ENCODE measurements at places on chromosomes 16 and 17. TPM values are rescaled to one million over a fixed set of nuclear protein-coding genes. Genes with fewer than 3 reads are reported as not detected.

DNA sequence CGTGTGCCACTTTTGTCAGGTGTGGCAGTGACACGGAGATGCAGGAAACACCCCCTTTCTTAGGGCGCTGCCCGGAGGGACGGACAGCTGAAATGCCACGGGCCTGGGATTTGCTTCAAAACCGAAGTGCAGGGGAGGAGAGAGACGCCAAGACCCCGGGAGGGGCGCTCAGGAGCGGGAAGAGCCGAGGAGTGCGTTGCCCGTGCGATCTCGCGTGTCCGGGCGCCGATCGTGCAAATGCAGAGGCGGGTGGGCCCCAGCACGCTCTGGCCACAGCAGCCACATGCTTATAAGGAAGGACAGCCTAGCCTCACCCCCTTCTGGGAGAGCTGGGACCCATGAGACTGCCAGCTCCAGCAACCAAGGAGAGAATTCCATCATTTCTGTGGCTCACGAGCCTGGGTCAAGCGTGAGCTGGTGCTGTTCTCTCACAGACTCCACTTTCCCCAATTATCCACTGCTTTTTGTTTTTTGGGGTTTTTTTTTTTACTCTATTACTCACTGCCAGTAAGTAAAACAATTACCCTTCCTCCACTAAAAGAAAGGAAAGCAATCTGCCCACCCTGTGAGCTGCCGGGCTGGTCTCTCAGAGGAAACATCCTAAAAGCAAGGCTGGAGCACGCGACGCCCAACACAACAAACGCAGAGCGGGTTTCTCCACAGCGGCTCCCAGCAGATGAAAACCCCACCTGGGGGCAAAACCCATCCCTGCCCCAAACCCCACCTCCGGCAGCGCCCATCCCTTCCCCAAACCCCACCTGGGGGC, 27.2 kb upstream of the C16orf95 start:
- DNase-seq: no peak

- DNase-seq: no peak
Measured at GRCh38 chr17:69605571-69605970, 191.1 kb downstream of the MAP2K6 start.

The HLF gene
- 0.69 TPM for total RNA-seq

DNA sequence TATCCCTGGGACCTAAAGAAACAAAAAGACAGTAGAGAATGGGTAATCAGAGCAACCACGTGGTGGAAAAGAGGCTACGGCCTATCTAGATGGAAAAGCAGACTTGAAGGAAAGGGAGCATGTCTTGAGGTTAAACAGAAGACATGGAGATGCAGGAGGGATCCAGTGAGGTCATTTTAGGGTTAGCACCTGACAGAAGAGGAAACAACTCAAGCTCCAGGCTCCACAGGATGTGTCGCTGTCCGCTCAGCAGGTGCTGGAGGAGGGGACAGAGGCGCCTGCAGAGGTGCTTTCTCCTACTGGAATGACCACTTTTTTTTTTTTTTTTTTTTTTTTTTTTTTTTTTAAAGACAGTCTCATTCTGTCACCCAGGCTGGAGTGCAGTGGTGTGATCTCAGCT, 47.5 kb upstream of the CLEC3A start:
- no peak for DNase-seq

- DNase-seq: peak; percentile 52
Measured at GRCh38 chr17:42163113-42163512, 8.3 kb upstream of the RAB5C start.

DNA sequence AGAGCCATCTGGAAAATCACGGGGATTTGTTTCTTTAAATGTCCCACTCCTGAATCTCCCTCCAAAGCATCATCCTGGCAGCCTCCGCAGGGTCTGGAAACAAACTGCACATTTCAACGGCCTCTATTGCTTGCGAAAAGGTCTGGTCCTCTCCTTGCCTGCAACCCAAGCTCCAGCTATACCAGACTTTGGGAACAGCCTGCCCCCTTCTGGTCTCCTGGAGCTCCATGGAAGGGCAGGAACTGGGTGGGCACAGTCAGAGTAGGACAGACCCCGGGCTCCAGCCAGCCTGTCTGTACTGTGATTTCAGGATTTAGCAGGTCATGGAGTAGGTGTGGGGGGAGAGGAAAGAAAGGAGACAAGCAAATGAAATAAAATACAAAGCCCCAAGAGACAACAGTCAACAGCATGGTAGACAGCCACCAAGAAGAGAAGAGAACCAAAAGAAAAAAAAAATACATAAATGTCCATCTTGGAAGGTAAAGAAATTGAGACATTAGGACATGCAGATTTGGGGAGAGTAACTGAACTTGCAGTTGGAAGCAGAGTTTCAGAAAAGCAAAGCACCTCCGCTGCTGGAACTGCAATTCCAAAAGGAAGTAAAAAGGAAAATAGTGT, 2.7 kb downstream of the XYLT1 start:
- peak; percentile 85 for DNase-seq

- DNase-seq: peak; percentile 74
Measured at GRCh38 chr17:73956595-73957465, 246.6 kb upstream of the RPL38 start.

GRCh38 chr16:14545346-14545884, 84.6 kb downstream of the PARN start:
- no peak for DNase-seq

- no peak for DNase-seq
Measured at GRCh38 chr17:42283241-42284023, 4.9 kb upstream of the STAT5A start.

DNA sequence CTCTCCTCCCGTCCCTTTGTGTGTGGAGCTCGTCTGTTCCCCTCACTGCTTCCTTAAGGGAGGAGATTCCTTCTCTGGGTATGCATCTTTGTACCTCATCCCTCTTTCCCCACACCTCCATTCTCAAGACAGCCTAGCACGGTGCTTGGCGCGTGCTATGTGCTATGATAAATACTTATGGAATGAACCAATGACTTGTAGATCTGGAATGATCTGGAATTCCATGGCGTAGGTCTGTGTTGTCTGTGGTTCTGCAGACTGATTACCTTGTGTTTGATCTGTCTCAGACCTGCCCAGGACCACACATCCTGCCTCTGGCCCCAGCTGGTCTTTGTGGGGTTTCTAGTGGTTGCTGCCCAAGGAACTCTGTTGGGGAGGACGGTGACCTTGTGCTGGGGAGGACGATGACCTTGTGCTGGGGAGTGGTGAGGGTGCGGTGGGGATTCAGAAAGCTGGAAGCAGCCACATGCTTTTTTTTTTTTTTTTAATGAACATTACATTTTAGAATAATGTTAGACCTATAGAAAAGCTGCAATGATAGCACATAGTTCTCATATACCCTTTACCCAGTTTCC, 33.5 kb upstream of the ETV4 start:
- no peak for DNase-seq

DNA sequence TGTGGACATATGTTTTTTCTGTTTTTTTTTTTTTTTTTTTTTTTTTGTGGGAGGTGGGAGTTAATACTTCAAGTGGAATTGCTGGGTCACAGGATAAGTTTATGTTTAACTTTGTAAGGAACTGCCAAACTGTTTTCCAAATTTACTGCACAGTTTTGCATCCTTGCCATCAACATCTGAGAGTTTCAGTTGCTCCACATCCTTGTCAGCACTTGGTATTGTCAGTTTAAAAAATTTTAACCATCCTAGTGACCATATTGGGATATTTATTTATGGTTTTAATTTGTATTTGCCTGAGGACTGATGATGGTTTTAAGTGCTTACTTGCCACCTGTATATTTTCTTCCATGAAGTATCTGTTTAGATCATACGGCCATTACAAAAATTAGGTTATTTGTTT, 34.0 kb upstream of the IRF8 start:
- no peak for DNase-seq

DNA sequence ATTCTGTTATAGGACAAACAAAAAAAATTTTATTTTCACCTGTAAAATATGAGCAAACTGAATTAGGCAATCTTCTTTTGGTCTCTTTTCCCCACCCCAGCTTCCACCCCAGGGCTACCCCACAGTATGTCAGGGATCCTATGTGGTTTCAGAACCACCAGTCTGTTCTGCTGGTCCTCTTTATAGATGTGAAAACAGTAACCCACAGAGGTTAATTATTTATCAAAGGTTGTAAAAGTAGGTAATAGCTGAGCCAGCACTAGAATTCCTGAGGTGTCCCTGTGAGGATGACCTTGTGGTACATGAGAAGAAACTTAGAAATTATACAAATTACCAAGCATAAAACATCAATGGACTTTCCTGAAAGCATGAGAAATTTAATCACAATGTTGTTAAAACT, 428.7 kb downstream of the CNTNAP4 start:
- no peak for DNase-seq

The C16orf87 gene
- 6.7 TPM for total RNA-seq

- DNase-seq: peak; percentile 49
Measured at GRCh38 chr17:7912927-7913524, 3.1 kb downstream of the RNF227 start.
